ENCODE measurements at places on chromosomes 12 and 14. TPM values are rescaled to one million over a fixed set of nuclear protein-coding genes. Genes with fewer than 3 reads are reported as not detected.

PRPH gene
- not detected for total RNA-seq

MYBPC1 gene
- not detected for total RNA-seq

LALBA gene
- not detected for total RNA-seq

LIN7A gene
- 0.32 TPM for total RNA-seq

ETV6 gene
- 4.5 TPM for total RNA-seq

COCH gene
- total RNA-seq, result 0.16 TPM

TEAD4 gene
- 17.6 TPM for total RNA-seq

UBE2N gene
- total RNA-seq, result 169 TPM

WIF1 gene
- total RNA-seq, result not detected

KRT82 gene
- not detected for total RNA-seq

USP44 gene
- total RNA-seq, result 0.81 TPM
